ENCODE measurements at places on chromosomes 2 and 18.

DNA sequence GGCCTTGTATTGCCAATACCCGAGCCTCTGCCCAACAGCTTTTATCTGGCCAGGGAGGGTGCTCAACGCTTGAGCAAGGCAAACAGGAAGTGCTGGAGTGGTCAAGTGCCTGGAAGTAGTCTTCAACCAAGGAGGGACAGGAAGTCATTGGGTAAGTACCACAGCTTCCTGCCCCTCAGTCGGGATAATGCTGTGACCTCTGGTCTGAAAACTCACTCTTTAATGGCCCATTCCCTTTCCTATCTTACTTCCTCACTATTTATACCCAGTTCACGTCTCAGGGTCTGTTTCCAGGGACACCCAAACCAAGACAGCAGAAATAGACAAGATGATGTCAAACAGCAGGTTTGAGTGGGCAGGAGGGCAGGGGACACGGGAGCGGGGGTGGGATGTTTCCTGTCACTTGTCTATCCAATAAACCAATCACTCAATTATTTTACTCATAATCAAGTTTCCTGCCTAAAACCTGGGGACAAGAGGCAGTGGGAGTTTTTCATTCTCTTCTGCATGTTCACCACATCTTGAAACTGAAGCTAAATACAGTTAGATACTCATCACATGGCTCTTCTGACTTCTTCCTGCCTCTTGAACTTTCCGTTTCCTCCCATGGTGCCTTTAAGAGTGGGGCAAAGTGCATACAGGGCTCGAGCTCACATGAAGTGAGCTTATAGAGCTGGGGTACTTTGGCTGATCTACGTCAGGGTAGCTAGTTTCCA is 68.9 kb upstream of the CAB39 start:
- DNase-seq = no peak

- peak; percentile 96 for DNase-seq
Measured at GRCh38 chr18:58044370-58045241, 580 bp downstream of the NEDD4L start.

- no peak for DNase-seq
Measured at GRCh38 chr2:132473174-132473883, 56.7 kb downstream of the GPR39 start.

DNA sequence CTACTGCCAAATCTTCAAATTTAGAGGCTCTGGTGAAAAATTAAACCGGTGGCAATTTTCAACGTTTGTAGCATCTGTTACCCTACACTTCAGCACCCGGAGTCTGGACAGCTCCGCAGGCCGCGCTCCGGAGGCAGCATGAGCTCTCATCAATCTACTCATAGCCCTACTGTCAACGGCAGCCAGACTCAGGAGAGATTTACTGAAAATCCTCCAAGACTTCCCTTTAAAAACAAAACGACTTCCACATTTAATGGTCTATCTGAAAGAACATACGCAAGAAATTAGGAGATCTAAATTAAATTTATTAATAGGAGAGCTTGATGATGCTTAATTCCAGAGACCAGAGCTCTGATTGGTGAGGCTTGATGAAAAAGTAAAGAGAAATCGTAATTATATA is 970 bp upstream of the ADCYAP1 start:
- no peak for DNase-seq

DNA sequence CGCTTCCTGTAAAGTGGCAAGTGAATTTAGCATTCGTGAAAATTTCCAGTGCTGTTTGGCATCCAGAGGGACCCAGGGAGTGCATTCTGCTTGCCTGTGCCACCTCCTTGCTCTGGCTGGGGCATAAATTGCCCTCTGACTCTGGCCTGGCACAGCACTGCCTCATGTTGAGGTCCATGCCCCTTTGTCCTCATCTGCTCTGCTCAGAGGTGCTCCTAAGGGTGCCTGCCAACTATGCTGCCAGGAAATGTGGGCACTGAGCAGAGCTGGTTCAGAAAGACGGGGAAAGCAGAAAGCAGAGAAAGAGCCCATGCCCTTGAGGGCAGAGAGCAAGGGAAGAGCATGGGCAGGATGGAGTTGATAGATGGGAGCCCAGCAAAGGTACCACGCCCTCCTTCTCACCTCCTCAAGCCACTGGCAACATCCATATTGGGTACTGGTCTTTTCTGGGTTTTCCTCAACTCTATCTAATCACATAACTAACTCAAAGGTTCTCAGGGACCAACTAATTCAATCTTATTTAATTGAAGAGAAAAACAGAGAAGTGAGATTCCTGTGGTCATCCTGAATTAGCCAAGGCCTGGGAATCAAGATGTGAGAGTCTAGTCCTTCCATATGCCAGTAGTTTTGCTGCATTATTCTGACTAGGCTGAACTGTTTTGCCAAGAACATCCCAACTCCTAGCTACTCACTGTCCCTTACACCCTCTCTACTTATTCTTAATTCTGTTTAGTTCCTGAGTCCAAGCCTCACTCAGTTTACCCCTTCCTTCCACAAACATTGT is 441.5 kb upstream of the TNP1 start:
- DNase-seq = no peak
